ENCODE measurements at places on chromosomes 2 and 18. TPM values are rescaled to one million over a fixed set of nuclear protein-coding genes. Genes with fewer than 3 reads are reported as not detected.

- peak; percentile 21 for DNase-seq
- H3K4me3 ChIP-seq, result peak overlapping the region; percentile 83
- no peaks in the 10 kb centered on the region for H3K27me3 ChIP-seq
- H3K27ac ChIP-seq, result peak overlapping the region; percentile 91
- H3K36me3 ChIP-seq, result no peaks in the 10 kb centered on the region
These were observed 707 bp downstream of the KRCC1 start for GRCh38 chr2:88054782-88055370.

DNA sequence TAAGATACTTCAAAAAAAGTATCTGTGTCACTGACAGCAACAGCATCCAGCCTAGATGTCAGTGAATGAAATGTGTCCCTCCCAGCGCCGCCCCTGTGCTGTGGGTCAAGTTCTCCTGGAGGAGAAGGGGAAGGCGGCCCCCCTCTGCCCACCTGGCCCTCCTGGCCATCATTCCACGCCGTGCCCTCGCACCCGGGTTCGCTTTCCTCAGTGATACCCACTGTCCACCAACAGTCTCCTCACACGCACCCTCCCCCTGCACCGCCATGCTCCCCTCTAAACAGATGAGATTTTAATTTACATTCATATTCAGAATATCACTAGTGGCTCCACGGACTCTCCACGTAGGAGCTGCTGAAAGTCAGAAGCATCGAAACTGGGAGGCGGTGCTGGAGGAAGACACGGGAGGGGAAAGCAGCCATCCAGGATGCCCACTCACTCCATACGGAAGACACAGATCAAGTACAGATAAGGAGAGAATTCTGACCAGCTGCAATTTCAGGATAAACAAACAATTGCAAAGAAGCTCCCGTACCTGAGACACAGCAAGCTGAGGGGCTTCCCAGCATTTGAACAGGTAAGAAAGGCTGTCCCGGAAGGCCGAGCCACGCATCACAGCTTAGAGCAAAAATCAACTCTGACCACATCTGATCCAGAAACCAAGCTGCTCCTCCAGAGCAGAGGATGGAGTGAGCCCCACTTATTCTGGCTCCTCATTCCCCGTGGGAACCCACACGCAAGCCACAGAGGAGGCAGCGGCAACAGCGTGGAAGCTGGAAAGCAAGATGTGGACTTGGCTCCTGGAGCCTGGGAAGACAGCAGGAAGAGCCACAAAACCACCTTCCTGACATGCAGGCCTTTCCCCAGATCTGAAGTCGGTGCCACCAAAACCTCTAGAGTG is 49.7 kb downstream of the PXDN start:
- no peaks in the 10 kb centered on the region for H3K4me1 ChIP-seq
- H3K27me3 ChIP-seq, result no peaks in the 10 kb centered on the region
- DNase-seq, result no peak
- no peak overlapping the region for H3K27ac ChIP-seq
- peaks cover 32% of the 10 kb centered on the region for H3K36me3 ChIP-seq

- H3K36me3 ChIP-seq, result no peaks in the 10 kb centered on the region
- no peak for DNase-seq
- H3K4me3 ChIP-seq, result no peak overlapping the region
These were observed 238.7 kb upstream of the SALL3 start for GRCh38 chr18:78740876-78741275.

LAMA1 gene
- 18.3 TPM for total RNA-seq

- no peak overlapping the region for H3K27ac ChIP-seq
- no peaks in the 10 kb centered on the region for H3K4me1 ChIP-seq
- H3K36me3 ChIP-seq, result no peaks in the 10 kb centered on the region
- DNase-seq, result no peak
- no peak overlapping the region for H3K4me3 ChIP-seq
These were observed 357.3 kb downstream of the ZEB2 start for GRCh38 chr2:144162652-144163051.

- H3K36me3 ChIP-seq, result no peaks in the 10 kb centered on the region
- H3K27me3 ChIP-seq, result no peaks in the 10 kb centered on the region
- H3K4me1 ChIP-seq, result peaks cover 59% of the 10 kb centered on the region
- no peak for DNase-seq
These were observed 48.8 kb downstream of the ALPK2 start for GRCh38 chr18:58580078-58580477.

DNA sequence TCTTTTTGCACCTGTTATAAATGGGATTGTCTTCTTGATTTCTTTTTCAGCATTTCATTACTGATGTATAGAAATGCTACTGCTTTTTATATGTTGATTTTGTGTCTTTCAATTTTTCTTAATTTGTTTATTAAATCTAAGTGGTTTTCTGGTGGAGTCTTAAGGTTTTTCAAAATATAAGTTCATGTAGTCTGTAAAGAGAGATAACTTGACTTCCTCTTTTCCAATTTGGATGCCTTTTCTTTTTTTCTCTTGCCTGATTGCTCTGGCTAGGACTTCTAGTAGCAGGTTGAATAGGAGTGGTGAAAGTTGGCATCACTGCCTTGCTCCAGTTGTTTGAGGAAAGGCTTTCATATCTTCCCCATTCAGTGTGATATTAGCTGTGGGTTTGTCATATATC is 28.6 kb upstream of the GALNT5 start:
- peaks cover 3% of the 10 kb centered on the region for H3K4me1 ChIP-seq
- H3K4me3 ChIP-seq, result no peak overlapping the region
- DNase-seq, result no peak
- H3K36me3 ChIP-seq, result no peaks in the 10 kb centered on the region
- H3K27me3 ChIP-seq, result no peaks in the 10 kb centered on the region

GRCh38 chr2:101305035-101305434 is 3.5 kb downstream of the RNF149 start:
- peaks cover 22% of the 10 kb centered on the region for H3K4me1 ChIP-seq
- H3K27me3 ChIP-seq, result no peaks in the 10 kb centered on the region
- DNase-seq, result no peak
- H3K27ac ChIP-seq, result peak overlapping the region; percentile 51

- DNase-seq, result no peak
- H3K27ac ChIP-seq, result no peak overlapping the region
- H3K27me3 ChIP-seq, result peaks cover 31% of the 10 kb centered on the region
These were observed 43.6 kb upstream of the TCF7L1 start for GRCh38 chr2:85089585-85089984.

All from astrocyte (in vitro differentiated cells and primary cell).